ENCODE measurements at places on chromosomes 11 and 22.
A peak's percentile ranks its signal among the peaks of the same experiment; 100 is the strongest.

GRCh38 chr11:104803776-104804175 is 94.5 kb downstream of the CASP12 start:
- no peak for DNase-seq

DNA sequence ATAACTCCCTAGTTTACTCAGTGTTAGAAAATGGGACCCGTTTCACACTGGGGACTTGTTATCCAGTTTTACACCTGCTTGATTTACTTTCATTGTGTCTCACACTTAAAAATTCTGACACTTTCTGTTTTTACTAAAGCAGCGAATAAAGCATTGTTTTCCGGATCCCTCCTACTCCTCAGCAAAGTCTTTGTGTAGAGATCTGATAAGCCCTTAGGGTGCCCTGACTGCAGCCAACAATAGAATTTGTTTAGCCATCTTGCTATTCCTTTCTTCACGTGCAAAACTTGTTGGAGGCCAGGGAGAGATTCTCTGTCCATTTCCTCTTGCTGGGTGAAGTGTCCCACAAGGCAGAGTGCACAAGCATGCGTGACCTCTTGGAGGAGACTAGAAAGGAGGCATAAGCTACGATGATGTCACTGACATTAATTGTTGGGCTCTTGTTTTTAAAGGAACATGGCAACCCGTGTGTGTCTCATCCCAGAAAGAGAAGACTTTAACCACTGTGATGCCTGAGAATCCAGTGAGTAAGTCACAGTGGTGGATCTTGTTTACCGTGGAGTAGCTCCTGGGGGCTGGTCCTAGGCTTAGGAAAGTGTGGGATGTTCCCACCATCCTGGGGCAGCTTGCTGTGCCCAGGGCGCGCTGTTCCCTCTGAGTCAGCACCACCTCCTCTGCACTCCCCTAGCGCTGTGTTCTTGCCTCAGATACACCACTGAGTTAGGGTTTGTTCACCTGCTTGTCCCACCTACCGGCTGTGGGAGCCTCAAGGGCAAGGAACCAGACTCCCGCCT is 27.7 kb downstream of the MICAL2 start:
- DNase-seq, result peak; percentile 95

GRCh38 chr11:31802609-31802989 is 8.5 kb downstream of the PAX6 start:
- no peak for DNase-seq

GRCh38 chr22:41742918-41743317 is 43.6 kb downstream of the MEI1 start:
- DNase-seq, result no peak

DNA sequence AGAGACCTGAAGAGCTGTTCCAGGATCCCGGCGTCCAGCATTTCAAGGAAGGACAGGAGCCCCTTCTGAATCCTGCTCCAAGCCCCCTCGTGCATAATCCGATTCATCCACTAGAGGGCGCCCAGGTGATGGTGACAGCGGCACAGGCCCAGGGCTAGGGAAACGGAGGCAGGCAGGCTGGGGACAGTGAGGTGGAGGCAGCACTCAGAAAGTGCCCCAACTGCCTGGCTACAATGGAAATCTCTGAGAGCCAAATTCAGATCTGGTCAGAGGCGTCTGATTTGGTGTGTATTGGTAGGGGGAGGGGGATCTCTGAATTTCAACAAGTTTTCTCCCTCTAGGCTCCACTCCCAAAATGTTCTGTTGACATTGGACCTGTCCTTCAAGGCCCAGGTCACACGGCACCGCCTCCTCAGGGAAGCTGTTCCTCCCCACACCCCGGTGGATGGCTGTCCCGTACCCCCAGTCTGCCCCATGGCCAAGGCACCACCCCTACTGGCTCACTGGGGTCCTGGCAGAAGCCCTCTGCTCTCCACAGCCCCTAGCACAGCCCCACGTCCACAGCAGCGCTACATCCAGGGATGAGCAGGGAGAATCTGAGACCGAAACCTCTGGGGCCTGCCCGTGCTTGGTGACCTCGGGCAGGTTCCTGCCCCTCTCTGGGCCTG is 142.9 kb downstream of the CRYBB2 start:
- peak; percentile 20 for DNase-seq

GRCh38 chr11:118785362-118785761 is 5.6 kb downstream of the DDX6 start:
- DNase-seq, result no peak

DNA sequence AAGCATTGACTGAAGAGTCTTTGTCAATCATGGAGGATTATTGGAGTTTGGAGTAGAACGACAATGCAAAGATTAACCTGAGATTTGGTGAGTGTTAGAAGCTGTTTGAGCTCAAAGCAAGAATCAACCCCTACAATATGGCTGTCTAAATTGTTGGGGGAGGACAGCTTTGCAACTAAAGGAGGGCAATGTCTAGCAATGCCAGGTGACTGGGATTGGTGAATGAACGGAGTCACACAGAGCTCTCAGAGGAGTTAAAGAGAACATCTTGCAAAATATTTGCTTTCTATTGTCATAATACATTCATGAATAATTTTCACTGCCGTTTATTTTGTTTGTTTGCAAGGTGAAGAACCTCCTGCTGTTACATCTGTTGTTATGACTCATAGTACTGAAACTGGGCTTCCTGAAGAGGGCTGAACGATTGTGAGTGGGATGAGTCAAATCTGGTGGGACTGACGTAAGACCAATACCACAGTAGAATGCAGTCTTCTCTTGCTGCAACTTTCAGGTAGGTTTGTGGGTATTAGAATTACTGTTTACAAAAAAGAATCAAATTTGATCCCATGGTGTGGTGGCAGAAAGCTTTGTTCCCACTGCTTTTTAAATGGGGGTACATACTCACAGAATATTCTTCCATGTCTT is 281.9 kb downstream of the CADM1 start:
- peak; percentile 92 for DNase-seq

GRCh38 chr11:128764424-128765095 is 70.7 kb downstream of the FLI1 start:
- no peak for DNase-seq

DNA sequence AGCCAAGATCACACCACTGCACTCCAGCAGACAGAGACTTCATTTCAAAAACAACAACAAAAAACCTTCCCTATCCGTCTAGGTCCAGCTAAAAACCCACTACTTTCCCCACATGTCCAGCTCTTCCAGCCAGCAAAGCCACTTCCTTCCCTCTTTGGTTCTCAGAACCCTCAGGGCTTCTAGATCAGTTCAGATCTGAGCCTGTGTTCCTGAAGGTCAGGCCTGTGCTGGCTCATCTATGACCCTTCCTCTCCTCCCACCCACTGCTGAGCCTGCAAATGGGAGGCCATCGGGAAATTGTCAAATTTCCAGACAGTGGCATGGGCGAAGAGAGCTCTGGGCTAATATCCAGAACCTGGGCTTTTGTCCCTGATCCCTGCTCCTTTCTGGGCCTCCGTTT is 37.8 kb downstream of the SLCO2B1 start:
- DNase-seq, result no peak

DNA sequence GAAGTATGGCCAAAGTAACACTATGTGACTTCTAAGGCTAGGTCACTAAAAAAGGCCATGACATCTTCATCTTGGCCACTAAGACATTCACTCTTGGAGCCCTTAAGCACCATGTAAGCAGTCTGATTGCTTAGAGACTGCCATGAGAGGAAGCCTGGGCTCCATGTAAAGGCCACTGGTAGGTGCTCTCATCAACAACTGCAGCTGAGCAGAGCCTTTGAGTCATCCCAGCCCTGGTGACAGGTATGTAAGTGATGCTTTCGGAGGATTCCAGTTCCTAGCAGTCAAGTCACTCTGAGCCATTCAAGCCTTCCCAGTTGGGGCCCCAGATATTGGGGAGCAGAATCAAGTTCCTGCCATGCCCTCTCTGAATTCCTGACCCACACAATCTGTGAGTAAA is 26.2 kb downstream of the GAB2 start:
- no peak for DNase-seq

GRCh38 chr11:60592601-60593000 is 77.4 kb downstream of the MS4A13 start:
- DNase-seq, result no peak

GRCh38 chr22:28600546-28601143 is 79.0 kb downstream of the TTC28 start:
- peak; percentile 68 for DNase-seq

DNA sequence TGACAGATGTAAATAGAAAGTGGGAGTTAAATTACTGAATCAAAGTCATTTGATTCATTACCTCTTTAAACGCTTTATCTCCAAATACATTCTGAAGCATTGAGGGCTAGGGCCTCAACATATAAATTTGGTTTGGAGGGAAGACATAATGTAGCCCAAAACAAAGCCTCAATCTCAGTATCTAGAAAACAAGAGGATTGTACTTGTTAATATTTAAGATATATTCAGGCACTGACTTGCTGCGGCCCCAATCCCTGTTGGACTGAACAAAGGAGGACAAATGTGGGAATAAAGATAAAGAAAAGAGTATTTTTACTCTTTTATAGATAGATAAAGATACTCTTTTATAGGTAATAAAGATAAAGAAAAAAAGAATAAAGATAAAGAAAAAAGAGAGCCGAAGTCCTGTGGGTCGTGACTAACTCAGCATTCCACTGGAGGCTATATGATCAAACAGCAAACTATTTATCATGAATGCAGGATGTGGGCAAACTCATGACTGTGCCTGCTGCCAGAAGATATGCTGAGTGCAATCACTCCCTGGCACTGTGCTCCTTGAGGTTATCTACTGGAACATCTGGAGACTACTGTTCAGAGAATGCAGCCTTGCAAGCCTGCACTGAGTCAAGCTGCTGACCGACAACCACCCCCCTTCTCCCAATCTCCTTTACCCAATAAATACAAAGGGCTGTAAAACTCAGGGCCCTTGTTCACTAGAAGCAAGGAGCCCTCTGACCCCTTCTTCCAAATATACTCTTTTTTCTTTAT is 6.9 kb downstream of the OR10V1 start:
- peak; percentile 58 for DNase-seq

- DNase-seq, result no peak
These were observed 36.0 kb downstream of the GLB1L2 start for GRCh38 chr11:134367781-134368180.

DNA sequence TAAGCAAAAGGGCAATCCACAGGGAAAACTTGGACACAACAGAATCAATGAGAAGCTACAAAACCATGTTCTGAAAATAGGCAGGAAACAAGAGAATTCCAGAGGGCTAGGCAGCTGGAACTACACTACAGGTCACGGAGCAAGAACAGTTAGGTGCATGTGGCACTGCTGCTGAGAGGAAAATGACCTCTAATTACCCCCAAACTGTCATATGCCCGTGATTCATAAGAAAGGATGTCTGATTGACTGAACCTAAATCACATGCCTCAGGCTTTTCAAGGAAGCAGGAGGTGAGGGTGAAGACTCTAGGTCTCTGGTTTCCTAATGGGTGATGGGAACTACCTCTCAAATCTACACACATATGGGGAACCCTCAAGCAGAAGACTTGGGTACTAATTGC is 17.9 kb upstream of the RRAS2 start:
- DNase-seq, result peak; percentile 65

DNA sequence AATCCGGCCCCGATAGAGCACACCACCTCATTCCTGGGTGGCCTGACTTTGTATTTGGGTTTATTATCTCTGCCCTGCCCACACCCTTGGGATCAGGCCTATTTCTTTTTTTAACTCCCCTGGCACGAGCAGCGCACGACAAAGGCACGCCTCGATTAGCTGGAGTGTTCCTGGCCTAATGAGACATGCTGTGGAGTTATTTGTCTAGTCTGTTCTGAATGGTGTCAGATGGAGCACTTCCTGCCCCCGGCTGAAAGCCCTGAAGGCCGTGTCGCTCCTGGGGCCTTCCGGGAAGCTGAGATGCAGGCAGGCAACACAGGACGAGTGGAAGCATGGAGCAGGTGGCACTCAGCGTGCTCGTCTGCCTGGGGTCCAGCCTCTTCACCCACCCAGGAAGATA is 47.1 kb downstream of the LARGE1 start:
- DNase-seq, result no peak

DNA sequence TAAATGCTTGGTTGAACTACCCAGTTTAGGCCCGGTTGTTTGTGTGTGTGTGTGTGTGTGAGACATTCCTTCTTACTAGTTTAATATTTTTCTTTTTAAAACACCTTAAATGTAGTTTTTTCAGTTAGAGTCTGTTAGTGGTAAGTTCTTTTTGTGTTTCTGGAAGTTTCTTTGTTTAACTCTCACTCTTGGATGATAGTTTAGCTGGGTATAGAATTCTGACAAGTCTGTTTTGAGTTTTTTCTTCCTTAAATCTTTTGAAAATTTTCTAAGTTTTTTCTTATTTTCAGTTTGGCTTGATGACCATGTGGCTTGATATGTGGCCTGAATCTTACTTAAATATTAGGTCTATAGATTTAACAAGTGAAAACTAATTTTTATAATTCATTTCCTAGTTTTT is 60.1 kb downstream of the PDE3B start:
- DNase-seq, result no peak

- no peak for DNase-seq
These were observed 385.1 kb downstream of the CADM1 start for GRCh38 chr11:115119146-115119545.

- DNase-seq, result no peak
These were observed 8.3 kb upstream of the DCHS1 start for GRCh38 chr11:6663794-6664469.

- DNase-seq, result peak; percentile 94
These were observed 44.4 kb downstream of the FAT3 start for GRCh38 chr11:92269021-92269420.

GRCh38 chr11:92276773-92277172 is 52.2 kb downstream of the FAT3 start:
- no peak for DNase-seq

- DNase-seq, result no peak
These were observed 492.6 kb downstream of the MIAT start for GRCh38 chr22:27149921-27150543.

GRCh38 chr11:90309693-90310092 is 86.8 kb upstream of the CHORDC1 start:
- no peak for DNase-seq

DNA sequence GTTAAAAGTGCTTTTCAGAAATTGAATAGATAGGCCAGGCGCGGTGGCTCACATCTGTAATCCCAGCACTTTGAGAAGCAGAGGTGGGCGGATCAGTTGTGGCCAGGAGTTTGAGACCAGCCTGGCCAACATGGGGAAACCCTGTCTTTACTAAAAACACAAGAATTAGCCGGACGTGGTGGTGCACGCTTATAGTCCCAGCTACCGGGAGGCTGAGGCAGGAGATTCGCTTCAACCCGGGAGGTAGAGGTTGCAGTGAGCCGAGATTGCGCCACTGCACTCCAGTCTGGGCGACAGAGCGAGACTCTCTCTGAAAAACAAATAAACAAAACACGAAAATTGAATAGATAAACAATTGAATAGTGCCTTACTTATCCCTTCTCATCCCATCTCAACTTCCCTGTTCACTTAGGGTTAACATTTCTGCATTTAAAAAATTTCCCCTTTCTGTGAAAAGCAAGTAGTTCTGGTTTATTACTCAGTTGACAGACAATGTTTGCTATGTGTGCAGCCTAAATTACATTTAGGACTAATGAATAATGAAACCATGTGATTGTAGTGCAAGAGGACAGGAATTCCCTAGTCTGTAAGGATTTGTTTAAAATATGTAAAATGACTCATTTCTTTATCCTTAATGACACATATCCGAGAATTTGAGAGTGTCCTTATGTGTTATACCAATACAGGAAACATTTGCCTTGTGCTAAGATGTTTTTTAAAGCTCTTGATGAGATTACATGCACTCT is 6.0 kb downstream of the RNF169 start:
- peak; percentile 72 for DNase-seq

- DNase-seq, result no peak
These were observed 35.0 kb downstream of the PPFIA1 start for GRCh38 chr11:70305501-70305900.

- DNase-seq, result no peak
These were observed 67.1 kb downstream of the SNX19 start for GRCh38 chr11:130849215-130849568.

GRCh38 chr11:37908219-37908548 is 1310.1 kb upstream of the RAG2 start:
- DNase-seq, result no peak

All from kidney glomerular epithelial cell (primary cell).